ENCODE measurements at places on chromosomes 7 and 10.

DNA sequence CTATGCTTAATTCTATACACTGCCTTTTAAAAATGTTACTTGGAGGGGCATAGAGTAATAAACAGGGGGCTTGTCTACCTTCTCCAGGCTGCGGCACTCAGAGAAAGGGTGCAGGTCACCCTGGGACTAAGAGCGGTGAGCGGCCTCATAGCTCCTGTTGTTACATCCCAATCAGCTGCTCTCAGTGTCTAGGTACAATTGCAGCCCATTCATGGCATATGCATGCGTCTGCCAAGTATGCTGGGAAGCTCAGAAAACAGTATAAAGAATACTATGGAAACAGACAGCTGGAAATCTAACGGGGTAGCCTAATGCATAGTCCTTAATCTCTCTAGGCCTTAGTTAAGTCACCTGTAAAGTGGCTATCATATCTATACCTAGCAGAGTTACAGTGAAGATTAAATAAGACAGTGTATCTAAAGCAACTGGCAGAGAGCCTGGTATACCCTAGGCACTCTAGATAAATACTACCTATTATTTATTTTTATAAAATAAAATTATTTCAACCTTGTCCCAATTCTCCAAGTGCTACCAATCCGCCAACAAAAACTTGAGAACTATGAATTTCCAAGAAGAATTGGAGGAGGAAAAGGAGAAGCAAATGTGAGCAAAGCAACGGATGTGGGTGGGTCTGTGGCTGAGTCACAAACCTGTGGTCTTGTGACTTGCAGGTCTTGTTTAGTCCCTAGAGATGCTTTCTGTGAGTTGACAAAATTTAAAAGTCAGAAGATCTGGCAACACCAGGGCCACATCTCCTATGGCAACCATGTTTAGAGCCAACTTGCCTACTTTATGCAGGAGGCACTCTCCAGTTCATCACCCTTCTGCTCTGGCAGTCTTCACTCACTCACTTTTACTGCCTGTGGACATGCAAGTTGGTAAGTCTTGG is 183.0 kb downstream of the RAPGEF5 start:
- peak; percentile 73 for DNase-seq

DNA sequence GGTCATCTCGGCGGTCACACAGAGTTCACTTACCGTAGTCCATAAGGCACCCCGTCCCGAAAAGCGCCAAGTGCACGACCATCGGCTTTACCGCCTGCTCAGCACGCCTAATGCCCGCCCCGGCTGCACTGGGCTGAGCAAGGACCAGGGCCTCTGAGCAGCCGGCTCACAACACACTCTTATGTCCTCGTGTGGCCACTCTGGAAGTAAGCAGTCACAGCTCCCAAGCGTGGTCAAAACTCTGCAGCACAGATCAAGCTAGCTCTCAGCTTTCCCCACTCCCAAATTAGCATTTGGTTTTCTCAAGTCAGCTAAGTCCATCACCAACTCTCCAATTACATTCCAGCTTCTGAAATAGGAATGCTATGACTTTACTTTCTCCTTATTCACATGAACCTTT is 57.7 kb downstream of the MAD1L1 start:
- no peak for DNase-seq

DNA sequence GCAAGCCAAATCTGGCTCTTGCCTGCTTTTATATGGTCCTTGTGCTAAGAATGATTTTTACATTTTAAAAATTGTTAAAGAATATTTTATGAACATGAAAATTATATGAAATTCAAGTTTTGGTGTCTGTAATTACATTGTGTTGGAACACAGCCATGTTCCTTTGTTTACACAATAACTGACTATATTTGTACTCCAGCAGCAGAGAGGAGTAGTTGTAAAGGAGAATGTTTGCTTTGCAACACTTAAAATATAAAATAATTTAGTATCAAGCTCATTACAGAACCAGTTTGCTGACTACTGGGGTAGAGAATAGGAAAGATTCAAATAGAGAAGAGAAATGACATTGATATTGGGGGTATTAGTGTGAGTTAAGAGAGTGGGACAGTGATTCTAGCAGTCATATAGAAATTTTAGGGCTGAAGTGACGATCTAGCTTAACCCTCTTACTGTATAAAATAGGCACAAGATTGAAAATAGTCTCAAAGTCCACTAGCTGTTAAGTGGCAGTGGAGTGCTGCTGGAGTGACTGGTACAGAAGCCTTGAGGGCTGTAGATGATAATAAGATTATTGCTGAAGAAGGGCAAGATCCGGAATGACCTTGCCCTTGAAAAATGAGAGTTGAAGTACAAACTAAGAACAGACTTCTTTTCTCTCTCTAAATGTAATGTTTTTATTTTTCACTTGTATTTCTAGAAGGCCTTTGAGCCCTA is 28.2 kb downstream of the SGPL1 start:
- DNase-seq = no peak

GRCh38 chr10:131453721-131454634 is 142.5 kb upstream of the TCERG1L start:
- DNase-seq = peak; percentile 21

GRCh38 chr10:78371136-78371535 is 337.5 kb downstream of the RPS24 start:
- no peak for DNase-seq

DNA sequence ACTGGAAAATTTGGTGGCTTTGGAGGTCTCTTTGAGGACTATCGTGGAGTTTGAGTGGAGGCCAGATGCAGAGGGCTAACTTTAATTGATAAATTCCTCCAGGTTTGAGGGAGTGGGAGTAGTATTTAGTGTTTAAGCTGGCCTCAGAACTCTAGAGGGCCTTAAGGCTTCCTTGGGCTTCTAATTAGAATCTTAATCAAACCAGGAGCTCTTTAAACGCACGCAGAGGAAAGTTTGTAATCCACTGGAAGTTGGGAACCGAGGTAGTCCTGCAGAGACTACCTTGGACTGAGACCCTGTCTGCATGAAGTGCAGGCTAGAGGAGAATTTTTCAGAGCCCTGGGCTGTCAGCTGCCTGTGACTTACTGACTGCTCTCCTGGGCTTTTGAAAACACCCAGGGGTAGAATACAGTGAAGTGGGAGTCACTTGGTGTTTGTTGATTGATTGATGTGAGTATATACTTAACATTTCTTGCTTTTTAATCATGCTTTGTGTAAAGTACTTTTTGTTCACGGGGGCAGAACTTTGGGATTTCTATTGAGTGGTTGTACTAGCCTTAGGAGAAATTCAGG is 5.9 kb downstream of the SPAG6 start:
- no peak for DNase-seq

DNA sequence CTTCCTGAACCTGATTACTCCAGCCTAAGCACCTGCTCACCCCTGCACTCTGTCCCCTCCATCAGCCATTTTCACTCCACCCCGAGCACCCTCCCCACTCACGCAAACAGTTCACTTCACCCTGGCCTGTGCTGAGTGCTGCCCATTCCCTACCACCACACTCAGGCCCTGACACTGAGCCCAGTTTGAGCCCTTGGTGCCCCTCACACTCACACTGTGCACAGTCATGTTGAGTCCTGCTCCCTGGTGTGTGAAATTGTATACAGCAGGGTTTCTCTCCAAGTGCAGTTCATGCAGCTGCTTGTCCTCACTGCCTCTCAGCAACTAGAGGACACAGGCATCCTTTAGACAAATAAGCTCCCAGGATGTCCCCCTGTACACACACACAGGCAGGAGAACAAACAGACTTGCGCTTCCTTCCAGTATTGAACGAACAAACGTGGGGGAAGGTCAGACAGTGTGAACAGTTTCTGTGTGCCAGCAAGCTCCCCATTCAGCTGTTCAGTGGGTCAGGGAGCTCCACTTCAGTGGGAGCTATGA is 6.8 kb downstream of the MYO1G start:
- DNase-seq = no peak

DNA sequence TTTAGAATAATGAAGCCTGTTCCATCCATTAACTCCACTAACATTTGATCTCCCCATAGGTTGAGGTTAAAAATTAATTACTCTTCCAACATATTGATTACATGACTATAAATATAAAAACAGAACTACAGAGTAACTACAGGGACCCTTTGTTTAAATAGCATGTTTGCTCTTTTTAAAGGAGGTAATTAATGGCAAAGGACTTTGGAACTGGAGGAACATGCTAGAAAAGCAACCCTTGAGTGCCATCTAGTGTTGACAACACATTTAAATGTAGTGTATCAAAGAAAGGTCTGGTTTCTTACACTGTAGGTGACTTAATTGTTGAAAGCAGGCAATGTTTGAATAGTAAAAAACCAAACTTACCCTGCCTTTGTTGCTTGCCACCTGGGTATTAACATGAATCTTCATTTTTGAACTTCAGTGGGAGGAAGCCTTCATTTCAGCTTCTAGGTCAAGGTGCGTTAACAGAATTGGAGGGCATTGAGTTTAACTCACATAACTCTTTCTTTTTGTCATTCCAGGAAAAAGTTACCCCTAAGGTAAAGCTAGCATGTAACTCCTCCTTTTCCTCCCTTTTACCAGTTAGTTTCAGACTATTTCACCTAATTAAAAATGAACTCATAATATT is 52.6 kb upstream of the CAPZA2 start:
- DNase-seq = peak; percentile 33

DNA sequence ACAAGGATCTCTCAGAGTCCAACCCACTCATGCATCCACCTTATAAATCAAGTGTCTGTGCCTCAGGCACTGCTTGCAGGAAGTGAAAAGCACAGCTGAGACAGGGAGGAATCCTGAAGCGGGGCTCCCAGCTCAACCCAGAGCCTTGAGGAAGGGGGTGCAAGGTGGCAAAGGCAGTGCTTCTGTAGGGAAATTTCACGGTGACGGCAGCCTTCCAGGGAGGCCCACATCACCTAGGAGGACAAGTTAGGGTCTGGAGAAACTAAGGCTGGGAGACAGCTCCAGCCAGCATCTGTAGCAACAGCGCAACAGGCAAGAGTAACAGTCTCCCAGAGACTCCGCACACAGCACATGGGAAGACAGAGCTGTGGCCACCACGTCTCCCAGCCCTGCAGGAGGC is 2.7 kb downstream of the AOC1 start:
- DNase-seq = no peak

DNA sequence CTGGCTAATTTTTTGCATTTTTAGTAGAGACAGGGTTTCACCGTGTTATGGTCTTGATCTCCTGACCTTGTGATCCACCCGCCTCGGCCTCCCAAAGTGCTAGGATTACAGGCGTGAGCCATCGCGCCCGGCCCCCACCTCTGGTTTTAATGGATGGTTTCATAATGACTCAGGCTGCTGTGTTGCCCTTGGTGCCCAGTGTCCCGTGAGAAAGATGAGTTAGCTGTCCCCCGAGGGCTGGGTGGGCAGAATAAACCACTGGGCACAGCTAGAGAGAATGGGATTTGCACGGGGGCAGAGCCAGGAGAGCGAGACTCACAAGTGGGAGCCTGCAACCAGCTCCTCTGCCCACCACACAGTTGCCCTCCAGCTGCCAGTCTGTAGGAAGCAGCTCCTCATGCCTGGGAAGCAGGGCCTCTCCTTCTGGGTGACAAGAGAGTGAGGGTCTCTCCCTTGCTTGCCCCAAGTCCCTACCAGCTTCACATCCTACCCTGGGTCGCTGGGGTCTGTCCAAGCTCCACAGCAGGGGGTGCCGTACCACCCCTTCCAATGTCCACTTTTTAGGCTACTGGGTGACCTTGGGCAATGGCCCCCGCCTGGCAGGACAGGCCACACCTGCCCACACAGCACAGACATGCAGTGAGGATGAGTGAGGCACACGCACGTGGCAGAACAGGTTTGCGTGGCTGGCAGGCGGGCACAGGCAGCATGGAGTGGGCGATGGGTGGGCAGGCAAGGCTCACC is 16.1 kb upstream of the NDST2 start:
- DNase-seq = no peak

- no peak for DNase-seq
These were observed 6.1 kb upstream of the ANKRD2 start for GRCh38 chr10:97566336-97566996.

DNA sequence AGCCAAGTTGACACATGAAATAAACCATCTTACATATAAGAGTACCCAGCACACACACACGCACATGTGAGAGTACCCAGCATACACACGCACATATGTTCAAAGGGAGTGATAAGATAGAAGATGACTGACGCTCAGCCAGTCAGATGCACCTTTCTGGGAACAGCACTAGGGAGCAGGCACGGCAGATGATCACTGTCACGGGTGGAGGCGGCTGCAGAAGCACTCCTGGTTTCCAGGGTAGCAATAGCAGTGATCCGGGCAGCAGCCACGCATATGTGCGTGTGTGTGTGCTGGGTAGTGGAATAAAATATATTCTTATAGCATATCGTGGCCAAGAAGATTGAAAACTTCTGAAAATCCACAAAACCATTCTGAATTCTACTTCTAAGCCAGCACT is 85.8 kb upstream of the NAMPT start:
- DNase-seq = no peak

DNA sequence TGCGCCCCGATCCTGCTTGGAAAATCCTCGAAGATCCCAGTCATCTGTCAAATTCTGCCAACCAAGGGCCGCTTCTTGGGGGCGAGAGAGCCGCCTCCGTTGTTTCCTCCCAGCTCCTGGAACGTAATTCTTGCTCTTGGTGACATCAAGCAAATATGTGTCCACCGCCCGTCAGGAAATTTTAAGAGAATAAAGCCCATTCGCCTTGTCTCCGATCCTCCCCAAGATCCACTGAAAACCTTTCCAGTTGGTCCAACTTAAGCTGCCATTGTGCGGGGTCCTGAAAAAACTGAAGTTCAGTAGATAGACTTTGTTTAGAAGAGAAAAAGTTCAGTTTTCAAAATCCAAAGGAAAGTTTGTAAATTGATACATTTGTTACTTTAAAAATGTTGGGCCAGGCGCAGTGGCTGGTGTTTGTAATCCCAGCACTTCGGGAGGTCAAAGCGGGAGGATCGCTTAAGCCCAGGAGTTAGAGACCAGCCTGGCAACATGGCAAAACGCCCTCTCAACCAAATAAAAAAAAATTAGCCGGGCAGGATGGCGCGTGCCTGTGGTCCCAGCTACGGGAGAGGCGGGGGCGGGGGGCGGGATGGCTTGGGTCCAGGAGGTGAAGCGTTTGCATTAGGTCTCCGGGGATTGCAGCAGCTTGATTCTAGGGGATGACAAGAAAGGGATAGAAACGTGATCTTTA is 1.0 kb upstream of the ZNF800 start:
- DNase-seq = no peak

GRCh38 chr10:31929261-31930022 is 811 bp upstream of the ARHGAP12 start:
- no peak for DNase-seq

DNA sequence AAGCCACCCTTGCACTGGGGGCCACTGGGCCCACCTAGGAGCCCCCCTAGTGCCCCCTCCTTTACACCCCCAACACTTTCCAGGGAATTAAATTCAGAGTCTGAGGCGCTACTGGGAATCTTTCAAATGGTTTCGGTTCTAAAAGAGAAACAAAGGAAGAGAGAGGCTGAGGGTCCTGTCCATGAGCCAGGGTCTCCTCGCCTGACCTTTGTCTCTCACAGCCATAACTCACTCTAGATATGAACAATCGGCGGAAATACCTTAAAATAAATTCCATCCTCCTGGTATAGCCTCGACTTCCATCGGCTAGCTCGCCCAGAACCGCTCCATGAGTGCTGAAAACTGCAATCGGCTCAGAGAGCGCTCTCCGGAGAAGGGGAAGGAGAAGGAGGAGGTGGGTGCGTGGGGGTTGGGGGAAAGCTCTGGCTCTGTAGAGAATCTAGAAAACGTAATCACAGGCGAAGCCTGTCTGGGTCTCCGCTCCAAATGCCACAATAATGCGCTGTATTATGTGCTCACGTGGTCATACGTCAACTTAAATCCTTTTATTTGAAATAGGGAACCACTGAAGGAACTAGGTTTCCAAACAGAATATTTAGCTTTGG is 12.6 kb downstream of the HOXA4 start:
- DNase-seq = no peak

GRCh38 chr10:11707624-11708350 is 34.4 kb upstream of the ECHDC3 start:
- no peak for DNase-seq

Data from GDM1 (cell line).